Activated CD4-positive, alpha-beta T cell treated with anti-CD3 and anti-CD28 coated beads for 1 hour (primary cell): ENCODE measurements at places on chromosomes 3 and 15.

GRCh38 chr3:19527746-19528145 lies 379.4 kb downstream of the KCNH8 start:
- DNase-seq = no peak

DNA sequence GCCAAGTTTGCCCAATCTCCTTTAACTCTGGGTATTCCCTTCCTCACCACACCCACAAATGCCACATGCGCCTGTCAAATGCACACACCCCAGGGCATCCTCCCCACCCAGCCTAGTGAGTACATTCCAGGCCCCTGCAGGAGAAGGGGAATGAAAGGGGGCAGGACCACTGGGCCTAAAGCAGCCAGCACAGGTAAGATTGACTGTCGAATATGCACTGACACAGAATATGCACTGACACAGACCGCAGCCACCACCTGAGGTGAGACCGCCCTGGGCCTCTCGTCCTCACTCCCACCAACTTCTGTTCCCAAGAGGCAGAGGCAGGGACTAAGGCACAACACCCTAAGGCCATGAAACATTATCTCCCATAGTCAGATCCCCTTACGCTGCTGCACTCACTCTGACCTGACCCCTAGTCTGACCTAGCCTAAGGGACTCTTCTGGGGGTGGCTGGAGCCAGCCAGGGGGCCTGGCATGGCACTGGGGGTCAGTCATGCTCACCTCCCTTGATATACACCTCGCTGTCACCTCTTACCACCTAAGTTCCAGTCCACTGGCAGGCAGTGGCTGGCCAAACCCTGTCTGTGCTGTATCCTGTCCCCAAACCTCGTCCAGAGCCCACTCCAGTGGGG lies 10.8 kb downstream of the AP3B2 start:
- no peak for DNase-seq

GRCh38 chr3:192843723-192844485 lies 73.8 kb downstream of the MB21D2 start:
- no peak for DNase-seq

DNA sequence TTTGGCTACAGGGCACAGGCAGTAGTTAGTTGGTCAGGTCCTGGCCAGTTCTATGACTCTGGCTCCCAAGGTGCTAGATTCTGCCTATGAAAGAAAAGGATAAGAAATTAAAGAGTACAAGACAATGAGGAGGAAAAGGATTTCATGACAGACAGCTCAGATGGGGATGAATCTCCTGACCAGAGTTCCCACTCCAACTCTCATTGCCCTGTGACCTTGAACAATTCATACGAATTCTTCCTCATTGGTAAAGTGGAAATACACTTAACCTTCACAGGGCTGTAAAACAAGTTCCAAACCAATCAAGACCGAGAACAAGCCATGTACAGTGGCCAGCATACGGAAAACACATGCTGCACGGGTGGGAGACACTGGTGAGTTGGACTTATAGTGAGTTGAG lies 23.7 kb downstream of the CLEC3B start:
- no peak for DNase-seq

DNA sequence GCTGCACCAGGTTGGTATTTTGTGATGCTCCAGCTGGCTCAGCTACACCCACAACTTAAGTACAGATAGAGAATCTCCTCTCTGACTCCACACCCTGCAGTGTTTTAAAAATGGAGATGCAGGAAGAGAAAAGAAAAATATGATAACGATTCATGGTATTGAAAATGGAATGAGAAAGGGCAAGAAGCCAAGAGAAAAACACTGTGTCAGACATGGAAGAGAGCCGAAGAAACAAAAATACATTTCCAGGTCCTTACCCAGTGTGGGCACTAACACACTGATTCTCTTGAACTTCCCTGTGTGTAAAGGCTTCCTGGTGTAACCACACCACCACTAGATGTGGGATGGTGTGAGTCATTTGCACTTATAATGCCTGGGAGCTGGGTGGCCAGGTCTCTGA lies 93.1 kb downstream of the GMPS start:
- DNase-seq = no peak

GRCh38 chr15:25693321-25694238 lies 169.5 kb downstream of the ATP10A start:
- DNase-seq = no peak

GRCh38 chr3:31926543-31926942 lies 54.5 kb downstream of the OSBPL10 start:
- DNase-seq = no peak

GRCh38 chr3:165837058-165837525 lies at the start of gene BCHE:
Gene BCHE, minus strand, starts transcription at chr3:165837423. Its CDS starts 6,390 bp downstream, at chr3:165831033.
- no peak for DNase-seq

DNA sequence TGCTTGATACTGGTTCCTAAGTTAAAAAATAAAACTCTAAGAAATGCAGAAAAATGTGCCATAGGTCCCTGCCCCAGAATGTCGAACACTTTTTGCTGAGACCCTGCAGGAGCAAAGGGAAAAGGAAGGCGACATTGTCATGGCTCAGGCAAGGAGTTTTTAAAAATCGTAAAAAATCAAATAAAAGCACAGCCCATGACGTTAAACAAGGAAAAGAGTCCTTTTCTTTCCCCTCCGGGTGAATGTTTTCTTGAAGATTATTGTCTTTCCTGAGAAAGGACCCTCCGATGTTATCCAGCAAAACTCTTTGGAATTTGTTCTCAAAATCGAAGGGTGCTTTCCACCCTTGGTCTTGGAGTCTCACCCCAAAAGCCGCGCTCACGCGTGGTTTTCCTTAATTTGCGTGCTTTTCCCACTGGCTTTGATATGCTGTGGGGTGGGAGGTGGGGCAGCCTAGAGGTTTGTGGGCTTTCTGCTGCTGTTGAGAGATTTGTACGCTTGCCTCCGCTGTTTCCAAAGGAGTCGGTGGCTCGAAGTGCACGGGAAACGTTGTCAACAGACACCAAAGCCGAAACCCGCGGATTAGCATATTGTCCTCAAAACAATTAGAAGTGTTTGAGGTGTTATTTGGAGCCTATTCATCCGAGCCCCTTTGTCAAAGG lies 2.9 kb downstream of the SOX14 start:
- no peak for DNase-seq

DNA sequence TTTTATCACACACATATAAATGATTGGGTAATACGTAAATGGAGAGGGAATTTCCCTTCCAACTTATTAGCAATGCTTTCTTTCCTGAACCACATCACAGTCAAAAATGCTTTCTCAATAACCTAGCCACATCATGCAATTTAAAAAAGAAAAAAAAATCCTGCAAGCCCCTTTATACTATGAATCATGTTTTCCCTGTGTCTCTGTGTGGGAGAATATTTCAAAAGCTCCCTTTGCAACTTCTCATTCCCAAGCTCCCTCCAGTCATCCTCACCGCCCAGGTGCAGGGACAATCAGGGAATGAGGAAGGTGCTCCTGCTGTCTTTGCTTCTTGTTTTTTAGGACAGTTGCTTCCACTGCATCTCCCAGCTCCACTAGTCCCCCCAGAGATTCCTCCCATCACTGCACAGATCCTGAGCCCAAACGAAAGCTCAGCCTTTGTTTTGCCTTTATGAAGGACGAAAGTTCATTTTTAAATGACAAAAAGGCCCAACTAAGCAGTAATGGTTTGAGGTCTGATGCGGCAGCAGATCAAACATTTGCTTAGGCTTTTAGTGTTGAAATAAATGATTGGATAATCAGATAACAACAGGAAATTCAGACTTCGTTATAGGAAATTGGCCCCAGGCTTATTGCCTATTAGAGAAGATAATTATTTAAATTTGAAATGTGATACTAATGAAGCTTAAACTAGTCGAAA lies 47.8 kb upstream of the ADGRG7 start:
- DNase-seq = no peak

- DNase-seq = no peak
Measured at GRCh38 chr3:14565868-14566588, 25.9 kb upstream of the GRIP2 start.
